Amygdala (tissue), 56 donors: ENCODE measurements at places on chromosomes 16 and 17.

GRCh38 chr17:82675476-82676245 lies 22.8 kb downstream of the RAB40B start:
- DNase-seq: no peak

DNA sequence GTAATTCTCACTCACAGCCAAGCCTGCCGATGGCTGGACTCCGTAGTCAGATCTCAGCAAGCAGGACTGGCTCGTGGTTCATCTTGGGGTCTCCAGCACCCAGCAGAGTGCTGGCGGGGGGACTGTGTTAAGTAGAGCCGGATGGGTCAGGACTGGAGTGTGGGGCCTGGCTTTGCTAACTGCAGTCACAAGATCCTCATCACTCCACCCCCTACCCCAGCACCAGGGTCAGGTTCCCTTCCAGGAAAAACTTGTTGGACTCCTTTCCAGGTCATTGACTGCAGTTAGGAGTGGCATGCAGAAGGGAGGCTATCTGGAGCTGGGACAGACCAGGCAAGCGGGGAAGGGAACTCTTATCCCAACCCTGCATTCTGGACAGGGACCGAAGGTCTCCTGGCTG lies 6.0 kb downstream of the CIITA start:
- no peak for DNase-seq

DNA sequence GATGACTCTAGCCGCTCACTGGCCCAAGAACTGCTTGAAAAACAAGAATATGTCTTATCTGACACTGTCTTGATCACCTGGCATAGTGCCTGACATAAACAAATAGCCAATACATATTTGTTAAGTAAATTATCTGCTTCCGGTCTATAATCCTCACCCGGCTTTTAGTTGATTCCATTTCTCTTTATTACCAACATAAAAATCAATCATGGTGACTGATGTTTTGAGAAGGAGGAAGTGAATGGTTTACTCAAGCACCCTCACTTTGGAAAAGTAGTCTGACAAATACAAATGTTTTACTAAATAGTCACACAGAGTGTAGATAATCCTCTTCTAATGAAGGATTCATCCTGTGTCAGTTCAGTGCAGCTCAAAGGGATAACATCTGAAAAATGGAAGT lies 47.0 kb downstream of the SKAP1 start:
- DNase-seq: no peak

DNA sequence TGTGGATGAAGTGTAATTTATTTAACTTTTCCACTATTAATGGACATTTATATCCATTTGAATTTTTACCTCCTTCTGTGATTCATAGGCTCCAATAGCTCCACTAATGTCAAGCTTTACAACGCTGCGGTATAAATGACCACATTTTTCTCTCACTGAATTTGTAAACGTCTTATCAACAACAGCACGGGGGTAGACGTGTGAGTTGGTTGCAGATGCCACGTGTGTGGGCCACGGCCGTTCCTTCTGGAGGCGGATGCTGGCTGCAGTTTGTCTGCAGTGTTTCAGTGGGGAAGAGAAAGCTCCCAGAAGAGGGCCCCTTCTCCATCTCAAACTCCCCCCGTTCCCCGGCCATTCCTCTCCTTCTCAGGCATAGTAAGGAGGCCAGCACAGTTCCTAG lies 68.2 kb upstream of the XYLT1 start:
- DNase-seq: no peak

GRCh38 chr17:83204230-83204725 lies 124.9 kb downstream of the METRNL start:
- DNase-seq: no peak

DNA sequence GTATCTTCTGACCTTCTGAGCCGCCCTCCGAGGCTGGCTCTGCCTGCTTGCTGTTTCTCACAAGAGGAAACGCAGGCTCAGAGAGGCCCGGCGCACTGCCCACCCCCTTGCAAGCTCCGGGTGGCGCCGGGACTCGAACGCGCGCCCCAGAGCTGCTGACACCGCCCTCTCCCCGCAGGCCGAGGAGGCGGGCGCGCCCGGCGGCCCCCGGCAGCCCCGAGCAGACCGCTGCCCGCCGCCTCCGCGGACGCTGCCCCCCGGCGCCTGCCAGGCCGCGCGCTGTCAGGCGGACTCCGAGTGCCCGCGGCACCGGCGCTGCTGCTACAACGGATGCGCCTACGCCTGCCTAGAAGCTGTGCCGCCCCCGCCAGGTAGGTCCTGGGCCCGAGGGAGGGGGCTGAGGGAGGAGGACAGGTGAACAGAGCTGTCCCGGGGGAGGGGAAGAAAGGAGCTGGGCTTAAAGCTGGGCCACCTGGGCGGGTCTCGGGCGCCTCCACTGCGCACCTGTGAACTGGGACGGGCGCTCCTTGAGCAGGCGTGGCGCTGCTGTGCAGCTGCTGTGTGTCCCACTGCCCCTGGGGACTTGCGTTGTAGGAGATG lies 18.2 kb downstream of the WFDC1 start:
- DNase-seq: no peak

DNA sequence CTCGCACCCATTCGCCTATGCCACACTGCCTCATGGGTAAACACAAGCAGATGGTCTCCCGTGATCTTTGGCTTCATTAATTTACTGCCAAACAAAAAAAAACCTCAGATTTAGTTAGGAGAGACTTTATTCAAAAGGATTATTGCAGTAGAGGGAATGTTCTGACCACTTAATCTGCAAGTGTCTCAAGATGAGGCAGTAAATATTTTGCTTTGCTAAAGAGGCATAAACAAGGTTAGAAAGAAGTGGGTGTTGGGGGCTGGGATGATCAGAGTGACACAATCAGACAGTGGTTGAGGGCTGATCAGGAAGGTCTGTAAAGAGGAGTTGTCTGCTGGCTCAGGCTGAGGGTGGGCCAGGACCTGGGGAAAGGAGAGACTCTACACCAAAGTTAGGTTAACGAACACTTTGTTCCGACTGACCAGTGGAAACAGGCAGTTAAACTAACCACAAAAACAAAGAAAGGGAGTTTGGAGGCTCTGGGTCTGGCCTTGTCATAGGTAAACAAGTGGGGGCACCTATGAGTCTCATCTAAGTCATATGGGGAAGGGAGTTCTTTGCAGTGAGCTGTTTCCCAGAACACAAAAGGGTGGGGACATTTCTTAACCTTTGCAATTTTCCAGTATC lies 28.5 kb downstream of the HSD17B2 start:
- DNase-seq: no peak
